ENCODE measurements at places on chromosomes 6 and 20.

GRCh38 chr6:1285956-1286355 is 25.9 kb upstream of the FOXQ1 start:
- DNase-seq: no peak

DNA sequence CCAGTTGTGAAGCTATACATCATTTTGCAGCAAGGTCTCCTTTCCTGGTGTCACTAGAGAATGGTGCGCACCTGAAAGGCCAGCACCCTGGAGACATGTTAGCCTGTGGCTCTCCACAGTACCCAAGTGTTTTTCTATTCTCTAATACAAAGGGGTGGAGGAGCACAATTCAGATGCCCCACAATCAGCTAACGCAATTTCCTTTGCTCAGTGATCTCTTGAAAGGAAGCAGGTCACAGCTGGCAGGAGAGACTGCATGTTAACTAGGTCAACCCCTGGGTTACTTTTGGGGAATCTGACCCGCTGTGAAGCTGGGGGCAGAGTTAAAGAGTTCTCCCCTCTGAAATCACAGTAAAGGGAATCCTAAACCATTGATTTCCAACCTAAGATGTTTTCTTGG is 92.5 kb downstream of the B3GAT2 start:
- DNase-seq: no peak

GRCh38 chr6:169950558-169950957 is 199.1 kb downstream of the ERMARD start:
- no peak for DNase-seq

DNA sequence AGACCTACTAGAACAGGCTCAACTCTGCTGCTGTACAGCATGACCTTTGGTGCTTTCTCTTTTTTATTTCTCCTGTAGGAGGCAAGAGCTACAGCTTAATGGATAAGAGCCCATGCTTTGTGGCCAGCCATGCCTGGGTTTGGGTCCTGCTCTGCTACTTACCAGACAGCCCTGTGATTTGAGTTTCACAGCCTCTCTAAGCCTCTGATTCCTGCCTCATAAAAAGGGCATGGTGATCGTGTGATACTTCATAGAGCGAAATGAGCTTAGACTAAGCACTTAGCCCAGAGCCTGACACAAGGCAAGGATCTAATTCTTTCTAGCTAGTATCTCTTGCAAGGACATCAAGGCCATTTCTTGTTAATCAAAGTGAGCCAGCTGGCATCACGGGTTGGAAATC is 19.3 kb upstream of the PDE7B start:
- no peak for DNase-seq

DNA sequence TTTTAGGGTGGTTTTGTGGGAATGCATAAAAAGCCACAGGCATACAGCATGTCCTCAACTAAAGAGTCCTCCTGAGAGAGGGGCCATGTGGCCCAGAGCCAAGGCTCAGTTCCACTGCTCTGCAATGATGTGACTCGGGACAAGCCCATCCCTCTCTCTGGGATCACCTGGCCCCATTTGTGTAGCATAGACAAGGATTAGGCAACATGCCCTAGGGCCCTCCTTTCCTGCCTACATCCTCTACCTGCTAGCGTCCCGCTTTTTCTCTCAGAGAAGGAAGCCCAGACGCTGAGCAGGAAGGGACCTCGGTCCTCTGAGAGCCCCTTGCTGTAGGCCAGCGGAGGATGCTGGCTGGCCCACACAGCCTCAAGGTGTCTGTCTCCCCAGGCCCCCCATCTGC is 8.8 kb downstream of the TGM2 start:
- no peak for DNase-seq

DNA sequence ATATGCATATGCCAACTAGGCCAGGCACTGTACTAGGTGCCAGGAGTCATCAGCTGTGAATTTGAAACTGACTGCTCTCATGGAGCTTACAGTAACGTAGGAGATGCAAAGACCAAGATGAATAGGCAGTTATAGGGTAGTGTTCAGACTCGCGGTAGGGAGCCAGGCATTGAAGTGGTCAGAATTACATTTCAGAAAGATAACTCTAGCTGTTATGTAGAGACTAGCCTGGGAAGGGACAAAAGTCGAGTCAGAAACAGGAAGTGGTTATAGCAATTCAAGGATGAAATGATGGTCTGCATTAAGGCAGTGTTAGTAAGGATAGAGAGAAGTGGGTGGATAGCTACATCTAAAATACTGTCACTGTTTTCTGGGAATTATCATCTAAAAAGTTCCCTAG is 56.6 kb downstream of the PCMT1 start:
- no peak for DNase-seq

GRCh38 chr6:41331401-41332150 is 3.8 kb upstream of the NCR2 start:
- no peak for DNase-seq

- DNase-seq: no peak
Measured at GRCh38 chr6:122740091-122740490, 39.4 kb upstream of the FABP7 start.

- DNase-seq: no peak
Measured at GRCh38 chr6:106244931-106245330, 80.6 kb downstream of the ATG5 start.

- no peak for DNase-seq
Measured at GRCh38 chr6:170110201-170111140, 180.4 kb downstream of the DLL1 start.

GRCh38 chr6:92377137-92377536 is 1042.2 kb downstream of the EPHA7 start:
- DNase-seq: no peak

- DNase-seq: no peak
Measured at GRCh38 chr20:47863981-47864380, 78.7 kb upstream of the SULF2 start.

DNA sequence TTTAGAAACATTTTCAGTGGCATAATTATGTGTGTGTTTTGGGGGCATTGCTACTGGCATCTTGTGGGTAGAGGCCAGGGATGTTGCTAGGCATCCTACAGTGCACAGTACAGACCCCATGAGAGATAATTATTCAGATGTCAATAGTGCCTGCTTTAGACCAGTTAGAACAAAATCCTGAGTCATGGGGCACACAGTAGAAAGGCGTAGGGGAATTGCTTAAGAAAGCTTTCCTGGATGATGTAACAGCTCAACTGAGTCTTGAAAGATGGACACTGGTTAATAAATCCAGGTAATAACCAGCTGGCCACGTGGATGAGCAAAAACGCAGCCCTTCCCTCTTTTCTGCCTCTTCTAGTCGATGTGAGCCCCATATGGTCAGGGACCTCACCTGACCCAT is 51.1 kb downstream of the KCNB1 start:
- no peak for DNase-seq

GRCh38 chr6:115643762-115644161 is 416.9 kb downstream of the FRK start:
- DNase-seq: no peak

- DNase-seq: no peak
Measured at GRCh38 chr6:118197539-118197938, 290.5 kb downstream of the SLC35F1 start.

DNA sequence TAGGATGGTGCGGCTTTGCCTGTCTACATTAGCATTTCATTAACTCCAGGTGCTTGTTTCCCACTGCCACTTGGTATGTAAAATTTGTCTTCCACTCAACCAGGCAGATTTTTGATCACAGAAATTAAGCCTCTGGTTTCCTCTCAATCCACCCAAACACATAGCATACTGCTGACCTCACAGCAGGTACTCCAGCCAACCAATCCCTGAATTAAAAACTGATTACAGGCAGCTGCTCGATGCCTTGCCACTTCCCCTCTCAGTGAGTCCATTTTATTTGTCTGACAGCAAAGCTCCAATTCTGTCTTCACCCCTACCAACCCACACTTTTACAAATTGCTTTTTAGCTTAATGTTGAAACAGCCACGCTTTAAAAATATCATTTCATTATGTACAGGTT is 95.2 kb downstream of the PLCB1 start:
- no peak for DNase-seq

- no peak for DNase-seq
Measured at GRCh38 chr20:54043076-54043967, 27.1 kb downstream of the BCAS1 start.

DNA sequence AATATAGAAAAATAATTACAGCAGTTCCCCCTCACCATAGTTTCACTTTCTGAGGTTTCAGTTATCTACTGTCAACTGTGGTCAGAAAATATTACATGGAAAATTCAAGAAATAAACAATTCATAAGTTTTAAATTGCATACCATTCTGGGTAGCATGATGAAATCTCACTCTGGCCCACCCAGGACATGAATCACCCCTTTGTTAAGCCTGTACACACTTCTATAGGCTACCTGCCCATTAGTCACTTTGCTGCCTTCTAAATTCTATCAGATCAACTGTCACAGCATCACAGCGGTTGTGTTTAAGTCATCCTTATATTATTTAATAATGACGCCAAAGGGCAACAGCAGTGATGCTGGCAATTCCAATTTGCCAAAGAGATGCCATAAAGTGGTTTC is 140.3 kb upstream of the RUNX2 start:
- no peak for DNase-seq

DNA sequence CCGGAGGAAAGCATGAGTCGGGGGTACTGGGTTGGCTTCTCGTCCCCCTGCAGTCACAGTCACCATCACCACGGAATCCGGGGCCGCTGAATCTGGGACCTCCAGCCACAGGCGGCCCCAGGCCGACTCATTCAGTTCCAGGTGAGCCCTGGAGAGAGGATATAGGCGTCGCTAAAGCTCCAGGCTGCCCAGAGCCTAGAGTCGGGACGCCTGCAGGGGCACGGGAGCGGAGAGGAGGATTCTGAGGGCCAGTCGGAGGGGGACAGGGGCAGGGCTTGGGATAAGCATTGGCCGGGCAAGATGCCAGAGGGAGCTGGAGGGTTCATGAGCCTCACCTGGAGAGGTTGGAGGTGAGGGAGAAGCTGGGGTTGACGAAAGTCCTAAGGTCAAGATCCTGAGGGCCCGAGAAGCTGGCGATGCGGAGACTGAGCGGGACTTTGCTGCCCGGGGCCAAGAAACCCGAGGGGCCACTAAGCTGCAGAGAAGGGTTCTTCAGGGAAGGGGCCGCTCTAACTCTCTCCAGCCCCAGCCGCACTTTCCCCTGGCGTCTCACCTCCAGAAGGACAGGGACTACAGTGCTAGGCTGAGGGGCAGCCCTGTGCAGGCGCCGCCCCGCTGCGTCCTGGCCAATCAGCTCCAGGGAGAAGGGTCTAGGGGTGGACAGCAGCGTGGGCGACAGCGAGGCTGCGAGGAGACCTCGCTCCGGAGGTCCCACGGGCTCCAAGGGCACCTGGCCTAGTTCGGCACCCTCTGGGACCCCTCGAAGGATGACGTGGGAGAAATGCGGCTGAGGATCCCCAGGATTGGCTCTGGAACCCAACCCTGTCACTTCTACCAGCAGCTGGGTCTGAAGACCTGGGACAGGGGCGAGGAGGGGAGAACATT is 3.7 kb downstream of the SAPCD1 start:
- no peak for DNase-seq

DNA sequence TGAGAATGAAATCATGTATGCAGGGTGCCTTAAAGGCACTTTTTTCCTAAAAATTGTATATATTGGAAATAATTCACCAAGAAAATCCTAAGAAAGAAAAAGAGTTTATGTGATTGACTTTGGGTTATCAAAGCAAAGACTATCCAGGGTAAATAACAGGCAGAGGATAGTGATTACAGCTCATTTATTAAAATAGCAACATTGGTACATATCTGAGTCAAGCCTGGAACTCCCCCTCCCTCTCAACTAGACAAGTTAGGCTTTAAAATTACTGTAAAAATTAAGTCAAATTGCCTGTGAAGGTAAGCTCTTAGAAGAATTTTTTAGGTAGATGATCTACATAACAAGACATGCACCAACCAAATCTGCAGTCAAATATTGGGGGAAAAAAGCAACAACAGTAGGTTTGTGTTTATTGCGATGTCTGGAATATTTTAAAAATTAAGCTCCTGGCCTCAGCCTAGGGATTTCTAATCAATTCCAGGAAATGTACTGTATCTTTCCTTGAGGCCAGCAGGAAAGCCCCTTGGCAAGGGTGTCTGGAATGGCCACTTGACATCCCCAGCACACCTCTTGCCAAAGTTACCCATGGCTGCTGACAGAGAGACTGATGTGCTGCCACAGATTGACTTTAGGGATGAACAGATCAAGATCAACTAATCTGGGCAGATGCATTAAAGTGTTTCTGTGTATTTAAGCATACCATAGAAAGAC is 31.2 kb upstream of the HBS1L start:
- no peak for DNase-seq

GRCh38 chr6:19325335-19325789 is 511.8 kb upstream of the ID4 start:
- no peak for DNase-seq

DNA sequence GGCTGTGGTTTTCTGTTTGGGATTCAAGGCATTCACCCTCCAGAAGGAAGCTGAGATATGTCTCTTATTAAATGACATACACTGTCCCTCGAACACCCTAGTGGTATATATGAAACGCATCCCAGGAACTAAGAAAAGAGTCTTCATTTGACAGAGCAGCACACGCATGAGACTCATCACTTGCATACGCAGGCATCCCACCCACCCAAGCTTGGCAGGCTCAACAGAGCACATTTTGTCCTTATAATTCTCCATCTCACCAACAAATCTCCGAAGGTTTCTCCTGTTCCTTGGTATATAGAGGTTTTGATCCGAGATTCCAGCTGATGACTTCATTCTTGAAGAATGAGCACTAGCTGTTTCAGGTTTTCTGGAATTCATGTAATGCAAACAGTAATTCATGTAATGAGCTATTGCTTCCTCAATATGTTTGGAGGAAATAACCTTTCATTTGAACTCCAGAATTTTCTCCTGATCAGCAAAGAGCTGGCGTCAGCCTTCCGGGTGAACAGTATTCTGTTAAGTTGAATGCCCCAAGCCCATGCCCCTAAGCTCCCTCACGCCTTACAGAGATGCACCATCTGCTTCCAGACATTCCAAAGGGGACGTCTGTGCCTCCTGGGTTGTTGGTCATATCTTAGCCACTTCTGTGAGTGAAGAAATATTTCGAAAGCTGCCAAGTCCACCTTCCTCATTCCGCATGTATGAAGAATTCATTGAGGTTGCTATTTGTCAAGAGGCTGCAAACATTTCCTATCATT is 66.0 kb upstream of the CDH4 start:
- no peak for DNase-seq

GRCh38 chr6:158496700-158497099 is 63.2 kb upstream of the TMEM181 start:
- DNase-seq: no peak

DNA sequence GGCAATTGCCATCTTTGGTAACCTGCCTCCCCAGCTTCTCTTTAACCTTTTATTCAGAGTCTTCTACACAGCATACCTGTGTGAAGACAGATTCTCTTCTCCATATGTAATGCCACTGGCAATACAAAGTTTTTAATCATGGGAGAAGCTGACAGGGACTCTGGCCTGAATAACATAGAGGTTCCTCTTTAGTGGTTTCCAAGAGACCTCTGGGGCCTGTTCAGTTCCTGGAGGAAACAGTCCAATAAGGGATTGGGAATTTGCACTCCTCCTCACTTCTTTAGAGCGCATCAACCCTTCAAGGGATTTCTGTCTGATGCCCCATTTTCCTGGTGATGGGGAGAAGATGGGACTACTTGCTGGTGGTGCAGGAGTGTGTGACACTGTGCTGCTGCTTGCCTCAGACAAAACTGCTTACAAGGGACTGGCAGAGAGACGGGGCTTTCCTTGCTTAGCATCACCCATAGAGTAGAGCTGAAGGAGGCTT is 1.4 kb downstream of the RIMS1 start:
- no peak for DNase-seq
